ENCODE measurements at places on chromosomes 12 and 14. TPM values are rescaled to one million over a fixed set of nuclear protein-coding genes. Genes with fewer than 3 reads are reported as not detected.

Gene SCN8A
- total RNA-seq = 134 TPM

Gene PIANP
- 4.1 TPM for total RNA-seq

Gene IFNG-AS1
- 0.31 TPM for total RNA-seq

Gene VEZT
- total RNA-seq = 326 TPM
